ENCODE measurements at places on chromosomes 3 and 15. TPM values are rescaled to one million over a fixed set of nuclear protein-coding genes. Genes with fewer than 3 reads are reported as not detected.

CHST2 gene
- total RNA-seq: 13.0 TPM

RTP3 gene
- not detected for total RNA-seq

SMAD6 gene
- total RNA-seq: 11.0 TPM

WDR53 gene
- total RNA-seq: 9.5 TPM

OR5H15 gene
- not detected for total RNA-seq

POTEB2 gene
- not detected for total RNA-seq

MST1R gene
- total RNA-seq: 0.33 TPM

CYP11A1 gene
- 0.11 TPM for total RNA-seq

All from uterine smooth muscle cell (primary cell).